ENCODE measurements at places on chromosomes 3 and 15.

GRCh38 chr3:25575001-25575400, 89.7 kb downstream of the TOP2B start:
- no peak for DNase-seq

DNA sequence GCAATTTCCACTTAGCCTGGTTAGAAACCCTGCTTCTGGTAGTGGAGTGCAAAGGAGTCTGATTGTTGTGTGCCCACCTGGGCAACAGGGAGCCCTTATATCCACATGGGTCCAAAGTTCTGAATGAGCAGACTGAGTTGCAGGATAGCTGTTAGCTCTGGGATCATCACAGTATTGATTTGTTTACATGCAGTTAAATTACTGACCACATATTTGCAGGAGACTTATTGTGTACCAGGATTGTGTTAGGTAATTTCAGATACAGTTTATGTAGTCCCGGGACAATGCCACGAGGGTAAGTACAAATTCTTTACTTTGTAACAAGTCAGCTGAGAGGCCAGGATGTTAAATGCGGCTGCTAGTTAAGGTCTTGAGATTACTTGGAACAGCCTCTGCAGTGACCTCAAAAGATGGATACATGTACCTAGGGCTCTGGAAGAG, 18.8 kb downstream of the ARHGEF26 start:
- no peak for DNase-seq

DNA sequence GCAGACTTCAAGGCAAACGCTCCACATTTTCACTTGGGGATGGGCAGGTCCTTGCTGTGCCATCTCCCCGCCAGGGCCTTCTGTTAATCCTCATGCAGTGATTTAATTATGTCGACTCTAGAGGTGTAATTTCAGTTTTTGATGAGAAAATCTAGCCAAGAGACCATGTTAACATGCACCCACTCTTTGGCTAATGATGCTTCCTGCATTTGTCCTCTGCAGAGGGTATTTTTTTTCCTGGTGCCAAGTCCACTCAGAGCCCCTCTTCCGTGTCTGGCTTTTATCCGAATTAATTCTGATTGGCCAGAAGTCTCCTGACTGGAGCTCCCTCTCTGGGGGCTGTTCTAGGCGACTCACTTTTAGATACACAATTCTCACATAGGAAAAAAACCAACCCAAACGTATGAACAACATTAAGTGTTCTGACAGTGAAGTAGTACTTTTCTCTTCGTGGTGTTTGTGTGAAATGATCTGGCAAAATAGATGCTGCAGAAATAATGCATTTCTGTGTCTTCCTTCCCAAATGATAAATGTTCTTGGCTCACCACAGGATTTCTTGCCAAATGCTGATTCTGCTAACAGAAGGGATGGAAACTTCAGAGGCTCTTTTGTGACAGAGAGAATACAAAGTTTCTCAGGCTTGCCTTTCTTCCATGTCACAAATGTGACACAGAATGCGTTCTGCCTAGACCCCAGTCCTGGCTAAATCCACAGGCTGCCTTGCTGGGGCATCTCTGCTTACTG, 190.0 kb downstream of the CACNA2D3 start:
- no peak for DNase-seq

GRCh38 chr3:40216471-40216870, 93.0 kb upstream of the EIF1B start:
- DNase-seq, result no peak

- no peak for DNase-seq
Measured at GRCh38 chr3:145939431-145939830, 221.6 kb downstream of the PLOD2 start.

All from effector memory CD4-positive, alpha-beta T cell (primary cell).